ENCODE measurements at places on chromosomes 12 and 14.
A peak's percentile ranks its signal among the peaks of the same experiment; 100 is the strongest.

DNA sequence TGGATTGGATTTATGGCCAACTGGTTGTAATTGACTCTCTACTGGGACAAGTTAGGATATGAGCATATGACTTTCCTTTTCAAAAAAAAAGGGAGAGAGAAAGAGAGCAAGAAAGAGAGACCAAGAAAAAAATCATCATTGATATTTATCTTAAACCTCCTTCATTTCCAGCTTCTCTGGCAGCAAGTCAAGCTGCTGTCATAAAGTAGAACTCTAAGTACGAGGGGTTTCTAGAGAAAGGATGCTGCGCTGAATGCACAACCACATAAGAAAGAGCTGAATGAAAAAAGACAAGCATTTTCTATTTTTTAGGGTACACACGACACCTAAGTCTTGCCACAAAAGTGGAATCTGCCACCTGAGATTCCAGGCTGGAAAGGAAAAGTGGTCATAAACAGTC lies 182.6 kb downstream of the SLC25A21 start:
- DNase-seq, result no peak

DNA sequence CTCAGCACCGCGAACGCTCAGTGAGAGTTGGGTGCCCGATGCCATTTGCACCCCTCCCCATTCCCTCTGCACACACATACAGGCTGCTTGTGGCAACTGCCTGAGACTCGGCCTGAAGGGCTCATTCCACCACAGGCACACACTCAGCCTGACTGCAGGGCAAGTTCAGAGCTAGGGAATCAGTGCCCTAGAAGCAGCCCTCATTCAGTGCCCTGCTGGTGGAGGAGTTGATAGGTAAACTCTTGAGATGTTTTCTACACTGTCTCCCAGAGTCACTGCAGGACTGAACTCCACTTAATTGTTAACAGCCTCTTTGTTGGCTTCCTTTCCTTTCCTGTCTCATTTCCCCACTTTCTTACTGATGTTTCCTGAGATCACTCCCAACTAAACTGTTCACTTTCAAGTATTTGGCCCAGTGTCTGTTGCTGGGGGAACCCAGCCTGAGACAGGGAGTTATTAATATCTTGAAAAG lies 16.9 kb downstream of the PPP1R36 start:
- no peak for DNase-seq

DNA sequence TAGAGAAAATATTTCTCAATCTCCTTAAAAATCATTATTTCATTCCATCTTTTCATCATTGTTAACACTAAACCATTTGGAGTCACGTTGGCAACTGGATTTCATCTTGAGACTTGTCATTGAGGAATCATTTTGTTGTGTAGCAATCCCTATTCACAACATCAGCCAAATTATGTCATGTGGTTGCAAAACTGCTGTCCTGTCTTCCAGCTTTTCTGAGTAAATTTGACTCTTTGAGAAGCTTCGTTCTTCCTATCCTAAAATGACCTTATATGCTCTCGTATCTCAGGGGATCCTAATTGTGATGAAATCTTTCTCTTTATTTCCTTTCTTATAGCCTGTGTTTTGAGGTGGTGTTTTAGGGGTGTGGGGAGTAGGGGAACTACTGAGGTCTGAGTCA lies 30.6 kb upstream of the KICS2 start:
- no peak for DNase-seq

- no peak for DNase-seq
Measured at GRCh38 chr14:68952531-68953195, 26.4 kb downstream of the ACTN1 start.

GRCh38 chr12:30926243-30927221 lies at the start of gene TSPAN11:
TSPAN11 (plus strand) TSS chr12:30926748; CDS start chr12:30953992, 27,244 bp downstream.
- DNase-seq, result no peak

DNA sequence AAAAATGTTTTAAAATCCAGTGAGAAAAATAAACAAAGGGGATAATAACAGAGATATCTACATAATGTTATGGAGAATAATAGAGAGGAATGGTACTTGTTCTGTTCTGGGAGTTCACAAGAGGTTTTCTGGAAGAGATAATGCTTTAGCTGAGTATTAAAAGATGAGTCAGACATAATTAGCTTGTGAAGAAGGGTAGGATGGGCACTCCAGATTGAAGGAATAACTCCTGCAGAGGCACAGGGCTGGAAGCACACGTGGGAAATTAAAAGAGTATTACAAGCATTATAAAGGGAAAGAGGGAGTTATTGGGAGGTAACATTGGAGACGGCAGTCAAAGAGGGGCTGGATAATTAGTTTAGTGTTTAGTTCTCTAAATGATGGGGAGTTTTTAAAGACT lies 124.9 kb upstream of the BTG1 start:
- no peak for DNase-seq

DNA sequence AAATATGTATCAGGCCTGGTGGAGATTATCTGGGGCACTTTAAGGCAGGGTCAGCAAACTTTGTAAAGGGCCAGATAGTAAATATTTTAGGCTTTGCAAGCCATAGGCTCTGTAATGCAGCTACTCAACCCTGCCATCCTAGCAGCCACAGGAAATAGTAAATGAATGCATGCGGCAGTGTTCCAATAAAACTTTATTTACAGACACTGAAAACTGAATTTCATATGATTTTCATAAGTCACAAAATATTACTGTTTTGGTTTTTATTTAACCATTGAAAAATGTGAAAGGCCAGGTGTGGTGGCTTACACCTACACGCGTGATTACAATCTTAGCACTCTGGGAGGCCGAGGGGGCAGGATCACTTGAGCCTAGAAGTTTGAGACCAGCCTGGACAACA lies 3.2 kb upstream of the CAMKK2 start:
- no peak for DNase-seq

- DNase-seq, result peak; percentile 76
Measured at GRCh38 chr14:105491366-105491973, 424 bp downstream of the TEDC1 start.

DNA sequence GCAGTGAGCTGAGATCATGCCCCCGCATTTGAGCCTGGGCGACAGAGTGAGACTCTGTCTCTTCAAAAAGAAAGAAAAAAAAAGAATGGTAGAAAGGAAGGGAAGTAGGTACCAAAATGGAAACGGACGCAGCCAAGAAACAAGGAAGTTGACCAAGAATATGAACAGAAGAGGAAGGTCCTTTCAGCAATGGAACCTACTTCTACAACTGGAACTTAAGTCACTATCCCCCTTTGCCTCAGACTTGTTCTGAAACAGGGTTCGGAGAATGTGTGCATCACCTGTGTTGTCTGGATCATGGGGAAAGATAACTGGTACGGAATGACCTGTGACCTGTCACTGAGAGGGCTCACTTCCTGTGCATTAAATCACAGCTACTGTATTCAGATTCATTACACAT lies 43.9 kb upstream of the RNASE1 start:
- DNase-seq, result no peak

DNA sequence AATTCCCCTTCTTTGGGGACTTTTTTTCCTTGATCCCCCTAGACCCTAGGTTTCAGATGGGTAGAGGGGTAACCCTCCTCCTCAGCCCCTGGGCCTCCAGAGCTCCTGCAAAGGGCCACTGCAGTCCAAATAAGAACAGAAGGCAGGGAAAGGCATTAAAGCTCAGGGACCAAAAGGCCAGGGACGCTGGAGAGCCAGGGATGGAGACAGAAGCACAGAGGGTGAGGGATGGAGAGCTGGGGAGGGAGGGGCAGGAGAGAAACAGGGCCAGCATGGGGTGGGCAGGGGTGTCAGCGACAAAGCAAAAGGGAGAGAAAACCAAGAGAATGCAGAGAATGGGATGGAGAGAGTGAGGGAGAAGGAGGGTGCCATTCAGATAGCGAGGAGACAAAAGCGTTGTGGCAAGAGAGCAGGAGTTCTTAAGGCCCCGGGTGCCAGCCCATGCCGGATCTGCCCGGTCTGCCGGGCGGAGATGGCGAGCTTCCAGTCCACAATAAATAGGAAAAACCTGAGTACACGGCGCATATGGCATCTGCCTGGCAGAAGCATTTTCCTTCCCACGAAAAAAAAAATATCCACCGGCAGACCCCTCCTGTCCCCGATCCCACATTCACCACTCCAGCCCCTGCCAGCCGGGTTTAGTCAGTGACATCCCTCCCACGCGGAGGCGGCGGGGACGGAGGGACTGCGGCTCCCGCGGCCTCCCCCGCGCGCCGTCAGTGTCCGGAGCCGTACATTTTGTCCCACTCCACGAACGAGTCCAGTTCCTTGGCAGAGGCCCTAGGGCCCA lies 28.6 kb downstream of the FIGNL2 start:
- DNase-seq, result no peak

DNA sequence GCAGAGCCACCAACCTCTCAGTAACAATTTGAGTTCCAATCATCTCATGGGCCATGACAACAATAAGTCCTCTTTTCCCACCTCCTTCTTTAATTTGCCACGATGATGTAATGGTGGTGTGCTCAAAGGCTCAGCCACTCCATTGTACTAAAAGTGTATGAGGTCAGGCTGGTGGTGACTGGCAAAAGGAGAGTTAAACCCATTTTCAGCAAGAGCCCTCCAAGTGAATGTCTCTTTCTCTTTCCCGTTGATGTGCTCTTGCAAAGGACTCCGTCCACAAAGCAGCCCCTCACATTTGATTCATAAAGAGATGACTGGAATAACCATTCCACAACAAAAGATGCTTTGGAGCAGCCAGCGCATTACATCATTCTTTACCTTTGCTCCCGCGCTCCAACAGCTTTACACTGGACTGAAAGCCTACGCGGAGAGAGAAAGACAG lies 41.6 kb downstream of the DUSP16 start:
- no peak for DNase-seq

GRCh38 chr14:73209953-73210352 lies 27.4 kb upstream of the PAPLN start:
- no peak for DNase-seq

DNA sequence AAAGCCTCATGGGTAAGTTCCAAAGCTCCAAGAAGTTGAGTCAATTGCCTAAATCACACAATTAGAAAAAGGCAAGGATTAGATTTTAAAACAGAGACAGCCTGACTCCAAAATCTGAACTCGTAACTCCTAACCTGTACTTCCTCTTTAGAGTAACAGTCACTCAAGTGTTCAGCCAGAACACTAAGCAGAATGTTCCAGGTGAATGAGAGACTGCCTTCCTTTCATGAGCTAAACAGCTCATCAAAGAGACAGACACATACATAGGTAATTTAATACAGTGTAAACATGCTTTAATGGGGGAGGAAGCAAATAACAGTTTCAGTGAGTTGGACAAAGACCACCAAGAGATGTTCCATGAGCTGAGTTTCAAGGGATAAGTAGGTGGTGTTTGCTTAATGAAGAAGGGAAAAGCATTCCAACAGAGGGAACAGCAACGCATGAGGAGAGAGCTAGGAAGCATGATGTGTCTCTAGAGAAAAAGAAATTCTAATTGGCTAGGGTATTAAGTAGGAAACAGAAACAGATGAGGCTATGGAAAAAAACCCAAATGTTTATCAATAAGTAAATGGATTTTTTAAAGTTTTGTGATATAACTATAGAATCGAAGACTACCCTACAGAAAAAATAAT lies 403.9 kb downstream of the MED13L start:
- no peak for DNase-seq

DNA sequence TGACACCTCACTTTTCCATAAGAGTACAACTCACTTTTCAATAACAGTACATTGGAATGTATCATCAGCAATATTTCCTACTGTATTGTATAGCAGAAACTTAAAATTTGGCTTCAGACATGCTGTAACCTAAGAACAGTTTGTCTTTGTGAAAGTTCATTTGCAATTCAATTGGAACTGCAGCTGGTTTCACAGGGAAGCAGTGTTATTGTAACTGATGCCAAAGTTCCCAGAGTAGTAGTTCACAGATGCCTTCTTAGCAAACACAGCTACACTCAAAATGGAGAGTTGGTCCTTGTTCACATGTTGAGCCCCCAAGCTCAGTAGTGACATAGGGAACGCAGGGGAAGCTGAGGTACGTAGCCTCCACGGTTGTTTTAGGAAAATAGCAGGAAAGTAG lies 23.3 kb downstream of the PPP1R36 start:
- no peak for DNase-seq

DNA sequence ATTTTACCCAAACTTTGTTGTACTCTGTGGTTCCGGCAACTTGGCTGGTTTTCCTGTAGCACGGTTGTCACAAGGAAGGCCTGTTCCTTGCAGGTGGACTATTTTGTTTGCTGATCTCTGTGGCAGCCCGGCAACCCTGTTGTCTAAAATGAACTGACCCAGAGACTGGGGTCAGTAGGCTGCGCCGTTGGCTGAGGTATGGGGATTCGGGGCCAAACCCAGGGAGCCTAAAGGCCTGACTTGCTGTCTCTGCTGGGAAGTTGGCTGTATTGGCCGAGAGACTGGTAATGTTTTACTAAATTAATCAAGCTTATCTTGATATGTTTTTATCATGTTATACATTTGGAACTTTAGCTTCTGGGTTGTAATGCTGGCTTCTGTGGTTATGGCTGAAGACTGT lies 13.8 kb downstream of the SMIM41 start:
- DNase-seq, result no peak

DNA sequence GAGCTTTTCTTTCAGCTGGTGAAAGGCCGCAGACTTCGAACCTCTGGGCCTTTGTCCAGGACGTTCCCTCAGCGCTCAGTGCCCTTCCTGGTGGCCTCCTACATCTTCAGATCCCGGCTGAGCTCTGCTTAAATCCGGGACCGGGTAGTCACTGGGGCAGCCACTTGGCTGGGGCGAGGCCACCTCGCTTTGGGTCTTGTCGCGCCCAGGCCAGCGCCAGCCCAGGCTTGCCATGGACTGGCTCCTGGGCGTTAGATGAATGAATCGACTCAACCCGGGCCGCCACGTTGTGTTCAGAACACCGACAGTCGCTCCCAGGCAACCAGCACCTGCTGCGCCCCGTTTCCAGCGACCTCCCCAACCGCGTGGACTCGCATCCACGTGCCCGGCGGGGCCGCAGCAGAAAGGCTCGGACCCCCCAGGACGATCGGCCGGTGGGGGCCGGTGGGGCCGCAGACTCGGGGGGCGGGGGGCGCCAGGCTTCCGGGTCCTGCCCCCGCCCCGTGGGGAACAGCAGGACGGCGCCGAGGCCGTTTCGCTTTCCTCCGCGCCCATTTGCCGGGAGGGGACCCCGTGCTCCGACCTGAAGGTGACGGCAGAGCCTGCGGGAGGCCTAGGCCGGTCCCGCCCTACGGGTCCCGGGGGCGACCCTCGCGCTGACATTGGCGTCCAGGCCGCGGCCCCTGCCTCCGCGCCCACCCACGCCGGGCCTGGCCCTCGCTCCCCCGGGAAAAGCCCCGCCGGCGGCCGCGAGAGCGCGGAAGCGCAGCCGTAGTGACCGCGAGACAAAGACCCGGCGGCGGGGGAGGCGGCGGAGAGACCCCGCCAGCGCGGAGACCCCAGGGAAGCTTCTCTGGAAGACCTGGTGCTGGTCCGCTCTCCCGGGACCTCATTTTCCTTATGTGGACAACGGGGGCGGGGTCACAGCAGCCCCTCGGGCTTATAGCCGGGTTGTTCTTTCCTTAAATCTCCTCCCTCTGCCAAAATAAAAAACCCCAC lies 37.3 kb upstream of the RCOR1 start:
- DNase-seq, result peak; percentile 62

GRCh38 chr12:92995258-92995903 lies 66.3 kb upstream of the EEA1 start:
- no peak for DNase-seq

DNA sequence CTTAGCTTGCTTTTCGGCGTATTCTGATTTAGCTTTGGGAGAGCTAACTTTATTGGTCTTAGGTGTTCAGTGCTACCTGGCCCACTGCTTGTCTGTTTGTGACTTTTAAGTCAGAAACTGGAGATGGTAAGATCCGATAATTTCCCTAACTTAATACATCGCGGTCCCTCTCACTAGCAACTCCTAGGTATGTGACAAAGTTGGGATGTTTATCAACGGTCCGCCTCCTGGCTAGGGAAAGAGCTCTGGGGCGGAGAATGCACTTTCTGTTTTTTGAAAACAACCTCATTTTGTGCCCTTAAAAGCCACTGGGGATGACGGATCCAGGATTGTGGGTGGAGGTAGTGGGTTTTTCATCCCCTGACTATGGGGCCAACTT lies 1.2 kb downstream of the CDKN1B start:
- no peak for DNase-seq

All from central memory CD4-positive, alpha-beta T cell (primary cell).